Activated CD8-positive, alpha-beta T cell treated with anti-CD3 and anti-CD28 coated beads for 36 hours (primary cell): ENCODE measurements at places on chromosomes 6 and 20. TPM values are rescaled to one million over a fixed set of nuclear protein-coding genes. Genes with fewer than 3 reads are reported as not detected.

The XKR7 gene
- not detected for total RNA-seq

The COL12A1 gene
- not detected for total RNA-seq

The RBCK1 gene
- 122 TPM for total RNA-seq

The UNC5CL gene
- total RNA-seq: 2.6 TPM

The PLEKHG1 gene
- 4.8 TPM for total RNA-seq

The NKAPL gene
- total RNA-seq: not detected

The MRAP2 gene
- not detected for total RNA-seq

The BPIFB1 gene
- total RNA-seq: not detected

The ZC3H12D gene
- 37.7 TPM for total RNA-seq

DNA sequence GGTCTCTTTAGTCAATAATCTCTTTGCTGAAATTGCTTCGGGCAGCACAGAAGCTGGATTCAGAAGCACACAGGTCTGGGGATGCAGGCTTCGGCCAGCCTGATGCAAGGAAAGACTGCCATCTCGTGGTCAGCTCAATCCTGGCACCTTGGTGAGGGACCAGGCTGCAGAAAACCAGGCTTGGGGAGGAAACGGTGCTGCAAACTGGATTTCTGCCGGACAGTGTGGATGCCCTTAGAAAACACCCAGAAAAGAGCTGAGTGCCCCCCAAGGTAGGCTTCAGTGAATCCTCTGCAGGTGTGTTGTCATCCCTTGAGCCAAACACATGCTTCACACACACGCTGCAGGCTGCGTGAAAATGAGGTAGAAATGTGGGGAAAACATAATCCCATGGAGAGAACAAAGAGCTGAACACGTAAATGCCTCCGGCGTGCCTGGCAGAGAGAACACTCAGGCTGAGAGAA lies 89.8 kb upstream of the PAX1 start:
- H3K4me1 ChIP-seq: no peaks in the 10 kb centered on the region
- H3K27me3 ChIP-seq: peaks cover 15% of the 10 kb centered on the region
- H3K36me3 ChIP-seq: no peaks in the 10 kb centered on the region

DNA sequence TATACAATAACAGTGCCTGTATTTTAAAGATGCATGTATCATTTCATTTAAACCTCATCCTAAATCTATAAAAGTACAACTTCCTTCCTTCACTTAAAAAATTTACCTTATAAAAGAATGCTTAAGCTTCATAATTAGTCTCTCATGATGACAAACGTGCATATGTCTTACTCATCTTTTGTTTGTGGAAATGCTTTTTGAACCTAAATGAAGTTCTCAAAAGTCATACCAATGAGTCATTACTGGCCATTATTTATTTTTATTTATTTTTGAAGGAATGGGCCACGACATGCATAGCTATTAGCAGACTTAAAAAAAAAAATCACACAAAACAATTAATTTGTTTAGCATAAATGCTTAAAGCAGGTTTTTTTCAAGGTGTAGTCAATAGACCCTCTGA lies 3.7 kb downstream of the TFB1M start:
- H3K36me3 ChIP-seq: peaks cover 48% of the 10 kb centered on the region
- H3K27me3 ChIP-seq: no peaks in the 10 kb centered on the region
- DNase-seq: no peak
- peaks cover 42% of the 10 kb centered on the region for H3K4me1 ChIP-seq

- no peaks in the 10 kb centered on the region for H3K36me3 ChIP-seq
- H3K4me1 ChIP-seq: no peaks in the 10 kb centered on the region
- no peak overlapping the region for H3K4me3 ChIP-seq
- peaks cover 4% of the 10 kb centered on the region for H3K27me3 ChIP-seq
Observed at GRCh38 chr6:84013931-84014330, 19.6 kb upstream of the MRAP2 start.

DNA sequence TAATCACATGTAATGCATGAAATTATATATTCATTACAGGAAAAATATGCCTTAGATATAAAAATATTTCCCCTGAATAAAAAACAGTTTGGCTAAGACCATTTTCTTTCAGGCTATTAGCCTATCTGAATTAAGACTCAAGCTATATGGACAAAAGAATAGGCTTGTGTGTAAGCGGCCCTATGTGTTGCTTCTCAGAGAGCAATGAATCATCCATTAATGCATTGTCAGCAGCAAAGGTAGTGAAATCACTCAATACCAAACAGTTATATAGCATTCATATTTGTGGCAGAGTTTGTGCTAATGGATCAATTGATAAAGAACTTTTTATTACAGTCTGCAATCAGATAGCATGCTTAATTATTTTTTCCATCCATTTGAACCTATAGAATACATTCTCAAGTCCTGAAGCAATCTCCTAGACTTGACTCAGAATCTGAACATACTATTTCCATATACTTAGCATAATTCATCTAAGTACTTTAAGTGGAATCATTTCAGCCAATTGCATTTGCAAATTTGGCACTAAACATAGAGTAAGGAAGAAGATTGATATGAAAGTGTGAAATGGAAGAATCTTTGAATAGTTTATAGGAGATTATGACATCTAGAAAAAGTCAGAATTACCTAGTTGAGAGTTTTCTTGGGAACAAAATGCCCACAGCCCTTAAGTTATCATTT lies 112.2 kb downstream of the ADGRB3 start:
- H3K27me3 ChIP-seq: no peaks in the 10 kb centered on the region
- H3K4me1 ChIP-seq: peaks cover 2% of the 10 kb centered on the region
- no peak for DNase-seq
- no peak overlapping the region for H3K27ac ChIP-seq

DNA sequence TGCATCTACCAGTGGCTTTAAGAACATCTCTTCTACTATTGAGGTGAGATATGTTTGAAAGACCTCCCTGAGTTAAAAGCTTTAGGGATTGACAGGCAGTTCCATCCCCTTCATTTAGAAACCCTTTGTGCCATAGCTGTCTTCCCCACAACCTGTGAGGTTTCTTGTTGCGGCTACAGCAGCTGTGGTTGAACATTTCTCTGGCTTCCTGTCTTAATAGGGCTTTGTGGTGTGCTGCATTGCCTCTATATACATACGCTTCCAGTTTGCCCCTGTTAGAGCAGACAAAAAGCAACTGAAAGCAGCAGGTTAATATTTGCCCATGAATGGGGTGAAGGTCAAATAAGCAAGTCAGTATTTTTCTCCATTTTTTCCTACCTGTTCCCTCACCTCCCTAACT lies 210.2 kb downstream of the TMEM200A start:
- H3K27ac ChIP-seq: peak overlapping the region; percentile 72
- no peaks in the 10 kb centered on the region for H3K36me3 ChIP-seq
- H3K4me1 ChIP-seq: peaks cover 31% of the 10 kb centered on the region
- DNase-seq: peak; percentile 83
- H3K27me3 ChIP-seq: no peaks in the 10 kb centered on the region

DNA sequence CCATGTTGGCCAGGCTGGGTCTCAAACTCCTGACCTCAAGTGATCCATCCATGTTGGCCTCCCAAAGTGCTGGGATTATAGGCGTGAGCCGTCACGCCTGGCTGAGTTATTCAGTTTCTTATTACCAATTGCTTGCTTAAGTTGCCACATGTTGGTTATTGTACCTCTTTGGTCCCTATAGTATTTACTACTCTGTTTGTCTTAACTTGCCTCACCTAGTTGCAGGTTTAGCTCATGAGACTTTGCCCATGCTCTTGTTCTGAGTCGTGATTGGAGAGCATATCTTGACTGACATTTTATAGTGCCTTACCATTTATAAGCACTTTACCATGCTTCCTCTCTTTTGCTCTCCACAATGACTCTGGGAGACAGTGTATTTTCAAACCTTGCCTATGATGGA lies 134.2 kb upstream of the HDGFL1 start:
- DNase-seq: no peak
- no peaks in the 10 kb centered on the region for H3K27me3 ChIP-seq
- H3K4me3 ChIP-seq: no peak overlapping the region
- no peaks in the 10 kb centered on the region for H3K4me1 ChIP-seq

- no peaks in the 10 kb centered on the region for H3K4me1 ChIP-seq
- H3K4me3 ChIP-seq: no peak overlapping the region
- no peaks in the 10 kb centered on the region for H3K36me3 ChIP-seq
- no peak for DNase-seq
- H3K27me3 ChIP-seq: peaks cover 9% of the 10 kb centered on the region
- no peak overlapping the region for H3K27ac ChIP-seq
Observed at GRCh38 chr6:15823838-15824414, 161.1 kb upstream of the DTNBP1 start.

DNA sequence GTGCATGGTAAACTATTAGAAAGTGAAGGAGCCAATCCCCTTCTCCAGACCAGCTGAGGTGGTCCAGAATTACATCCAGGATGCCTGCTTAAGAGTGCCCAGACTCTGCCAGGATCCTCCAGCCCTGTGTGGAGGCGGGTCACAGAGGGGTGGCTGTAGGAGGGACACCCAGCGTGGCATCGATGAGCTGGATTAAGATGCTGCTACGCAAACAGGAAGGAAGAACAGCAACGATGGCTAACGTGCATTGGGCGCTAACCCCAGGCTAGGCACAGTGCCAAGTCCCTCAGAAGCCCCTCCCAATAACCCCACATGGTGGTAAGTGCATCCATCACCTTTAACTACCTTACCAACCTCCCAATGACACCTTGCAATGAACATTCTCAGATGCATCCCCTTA lies 63.9 kb upstream of the MRPS10 start:
- DNase-seq: peak; percentile 63
- H3K4me3 ChIP-seq: no peak overlapping the region
- H3K27ac ChIP-seq: peak overlapping the region; percentile 46
- peaks cover 48% of the 10 kb centered on the region for H3K4me1 ChIP-seq

GRCh38 chr20:21570285-21570992 lies 56.6 kb upstream of the NKX2-2 start:
- H3K27me3 ChIP-seq: peaks cover 12% of the 10 kb centered on the region
- no peak overlapping the region for H3K27ac ChIP-seq
- H3K4me3 ChIP-seq: no peak overlapping the region
- H3K36me3 ChIP-seq: no peaks in the 10 kb centered on the region
- DNase-seq: no peak

- peaks cover 24% of the 10 kb centered on the region for H3K27me3 ChIP-seq
- no peaks in the 10 kb centered on the region for H3K36me3 ChIP-seq
- H3K4me1 ChIP-seq: no peaks in the 10 kb centered on the region
Observed at GRCh38 chr6:11023032-11023431, 21.1 kb downstream of the ELOVL2 start.

GRCh38 chr6:149899926-149900619 lies 2.2 kb upstream of the RAET1E start:
- H3K27me3 ChIP-seq: no peaks in the 10 kb centered on the region
- H3K27ac ChIP-seq: no peak overlapping the region
- DNase-seq: no peak
- no peaks in the 10 kb centered on the region for H3K36me3 ChIP-seq
- H3K4me3 ChIP-seq: no peak overlapping the region
- peaks cover 12% of the 10 kb centered on the region for H3K4me1 ChIP-seq

GRCh38 chr6:133548423-133549159 lies 307.4 kb downstream of the EYA4 start:
- no peak overlapping the region for H3K4me3 ChIP-seq
- no peaks in the 10 kb centered on the region for H3K4me1 ChIP-seq
- H3K36me3 ChIP-seq: no peaks in the 10 kb centered on the region

DNA sequence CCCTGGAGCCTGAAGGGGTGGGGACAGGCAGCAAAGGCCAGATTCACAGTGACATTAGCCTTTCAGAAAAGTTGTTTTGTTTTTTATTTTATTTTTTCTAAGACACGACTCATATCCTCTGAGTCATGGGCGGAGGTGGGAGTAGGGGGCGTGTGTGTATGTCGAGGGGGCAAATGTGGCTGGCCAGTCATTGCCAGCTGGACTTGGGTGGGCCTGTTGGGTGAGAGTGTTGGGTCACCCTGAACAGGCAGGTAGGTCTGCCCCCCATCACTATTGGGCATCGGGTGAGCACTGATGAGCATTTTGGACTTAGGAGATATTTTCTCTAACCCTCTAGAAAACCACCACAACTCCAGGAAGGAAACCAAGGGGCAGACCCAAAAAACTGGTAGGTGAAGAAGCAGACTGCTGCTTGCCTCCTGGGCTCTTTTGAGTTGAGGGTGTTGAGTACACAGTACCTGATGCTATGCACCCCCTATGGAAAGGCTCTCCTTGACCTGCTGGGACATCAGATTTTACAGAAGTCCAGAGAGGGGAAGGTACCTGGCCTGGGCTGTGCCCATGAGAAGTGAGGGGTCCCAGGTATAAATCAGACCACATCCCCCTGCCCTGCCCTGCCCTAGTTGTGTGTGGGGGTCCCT lies 5.6 kb downstream of the SMIM29 start:
- peaks cover 86% of the 10 kb centered on the region for H3K4me1 ChIP-seq
- DNase-seq: peak; percentile 59
- H3K36me3 ChIP-seq: peaks cover 67% of the 10 kb centered on the region
- H3K27me3 ChIP-seq: no peaks in the 10 kb centered on the region

DNA sequence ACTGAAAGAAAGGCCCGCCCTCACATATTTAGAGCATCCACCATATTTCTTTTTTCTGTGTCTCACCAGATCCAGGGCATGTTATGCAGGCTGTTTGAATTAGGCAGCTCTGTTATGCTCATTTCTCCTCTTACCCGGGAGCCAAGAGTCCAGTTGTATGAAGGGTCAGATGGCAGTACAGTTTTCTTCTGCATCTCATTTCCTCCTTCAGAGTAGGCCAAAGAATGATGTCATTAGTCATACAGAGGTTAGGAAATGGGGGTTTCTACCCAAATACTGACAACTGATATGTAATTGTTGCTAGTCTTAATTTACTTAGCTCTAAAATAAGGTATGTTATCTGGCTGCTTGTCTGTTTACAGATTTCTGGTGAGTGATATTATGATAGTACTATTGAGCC lies 130.8 kb downstream of the SOBP start:
- H3K36me3 ChIP-seq: no peaks in the 10 kb centered on the region
- H3K4me3 ChIP-seq: no peak overlapping the region
- H3K4me1 ChIP-seq: peaks cover 34% of the 10 kb centered on the region
- no peaks in the 10 kb centered on the region for H3K27me3 ChIP-seq

- H3K4me1 ChIP-seq: peaks cover 27% of the 10 kb centered on the region
- H3K4me3 ChIP-seq: no peak overlapping the region
- H3K36me3 ChIP-seq: no peaks in the 10 kb centered on the region
- no peak for DNase-seq
Observed at GRCh38 chr6:138814179-138814834, 18.4 kb downstream of the ECT2L start.
